ENCODE measurements at places on chromosomes 4 and X. TPM values are rescaled to one million over a fixed set of nuclear protein-coding genes. Genes with fewer than 3 reads are reported as not detected.

DNA sequence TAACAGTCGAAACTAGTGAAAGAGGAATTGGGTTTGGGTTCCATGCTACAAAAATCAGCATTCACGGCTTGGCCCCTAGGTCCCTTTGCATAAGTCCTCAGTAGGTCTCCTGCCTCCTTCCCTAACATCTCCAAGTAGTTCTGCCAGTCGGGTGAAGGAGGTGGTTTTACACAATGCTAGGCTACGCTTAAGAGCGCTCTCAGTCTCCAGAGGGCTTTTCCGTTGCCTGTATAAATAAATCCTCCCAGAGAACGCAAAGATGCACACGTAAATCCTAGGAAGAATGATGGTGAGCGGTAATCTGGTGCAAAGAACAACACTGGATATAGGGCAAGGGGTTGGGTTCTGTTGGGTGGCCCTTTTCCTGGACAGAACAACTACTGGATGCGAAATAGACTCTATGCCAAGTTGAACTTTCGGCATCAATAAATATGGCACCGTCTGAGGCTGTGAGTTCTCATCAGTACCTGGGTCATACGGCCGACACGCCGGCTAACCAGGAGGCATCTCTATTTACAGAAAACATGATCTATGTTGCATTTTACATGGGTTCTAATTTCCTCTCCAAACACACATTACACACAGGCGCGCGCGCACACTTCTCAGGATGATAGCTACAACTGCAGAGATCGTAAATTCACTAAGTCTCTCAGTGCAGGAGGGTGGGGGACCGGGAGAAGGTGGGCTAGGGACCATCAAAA is 1.3 kb downstream of the CAMK2D start:
- no peak for DNase-seq

DNA sequence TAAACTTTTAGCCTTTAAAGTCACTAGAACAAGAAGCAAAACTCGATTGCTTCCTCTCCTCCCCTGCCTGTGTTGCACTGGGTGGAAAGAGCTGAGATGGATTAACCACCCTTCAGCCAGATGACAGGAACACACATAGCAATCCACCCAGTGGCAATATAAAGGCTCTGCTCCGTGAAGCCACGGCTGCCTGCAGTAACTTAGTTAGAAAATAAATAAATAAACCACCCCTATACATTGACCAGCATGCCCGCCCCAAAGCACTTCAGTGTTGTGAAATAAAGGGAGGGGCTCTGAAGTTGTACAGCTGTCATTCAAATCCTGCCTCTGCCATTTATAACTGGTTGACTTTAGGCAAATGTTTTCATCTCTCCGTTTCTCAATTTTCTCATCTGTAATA is 217.1 kb upstream of the LDB2 start:
- DNase-seq, result no peak

DNA sequence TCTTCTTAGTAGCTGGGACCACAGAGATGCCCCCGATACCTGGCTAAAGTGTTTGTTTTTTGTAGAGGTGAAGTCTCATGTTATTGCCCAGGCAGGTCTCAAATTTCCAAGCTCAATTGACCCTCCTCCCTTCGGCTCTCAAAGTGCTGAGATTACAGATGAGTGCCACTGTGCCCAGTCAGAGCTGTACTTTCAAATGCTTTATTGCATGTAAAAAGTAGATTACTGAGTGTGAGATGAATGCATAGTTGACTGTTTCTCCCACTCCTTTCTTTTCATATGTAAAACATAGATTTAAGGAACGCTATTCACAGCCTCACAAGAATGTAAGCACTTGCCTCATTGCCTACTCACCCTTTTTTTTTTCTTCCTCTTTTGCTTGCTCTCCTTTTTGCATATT is 984.4 kb upstream of the PABPC4L start:
- no peak for DNase-seq

DNA sequence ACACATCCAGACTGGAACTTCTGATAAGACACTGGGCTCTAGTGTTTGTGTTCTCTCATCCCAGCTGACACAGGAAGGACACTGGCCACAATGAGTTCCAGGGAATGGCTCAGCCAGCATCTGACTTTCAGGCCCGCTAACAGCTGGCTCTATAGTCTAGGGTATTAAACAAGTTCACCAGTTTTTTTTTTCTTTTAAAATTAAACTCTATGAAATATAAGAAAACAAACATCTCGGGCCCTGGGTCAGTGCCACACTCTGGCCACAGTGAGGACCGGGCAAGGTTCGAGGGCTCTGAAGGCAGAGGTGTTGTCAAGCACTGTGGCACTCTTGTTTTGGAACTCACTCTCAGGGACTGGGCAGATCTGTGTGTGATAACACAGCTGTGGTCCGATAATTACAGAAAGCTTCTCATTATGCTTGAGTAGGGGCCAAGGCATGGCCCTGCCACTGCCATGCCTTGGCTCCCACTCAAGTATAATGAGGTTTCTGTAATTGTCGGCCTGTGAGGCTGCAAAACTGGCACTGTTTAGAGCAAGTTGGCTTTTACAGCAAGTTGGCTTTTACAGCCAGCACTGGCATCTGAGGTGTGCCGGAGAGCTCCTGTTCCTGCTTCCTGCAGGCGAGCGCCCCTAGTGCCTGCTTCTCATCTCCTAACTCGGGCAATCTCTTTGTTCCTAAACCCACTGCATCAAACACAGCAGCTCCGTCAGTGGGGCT is 62.8 kb downstream of the PPP1R2C start:
- DNase-seq, result peak; percentile 54

DNA sequence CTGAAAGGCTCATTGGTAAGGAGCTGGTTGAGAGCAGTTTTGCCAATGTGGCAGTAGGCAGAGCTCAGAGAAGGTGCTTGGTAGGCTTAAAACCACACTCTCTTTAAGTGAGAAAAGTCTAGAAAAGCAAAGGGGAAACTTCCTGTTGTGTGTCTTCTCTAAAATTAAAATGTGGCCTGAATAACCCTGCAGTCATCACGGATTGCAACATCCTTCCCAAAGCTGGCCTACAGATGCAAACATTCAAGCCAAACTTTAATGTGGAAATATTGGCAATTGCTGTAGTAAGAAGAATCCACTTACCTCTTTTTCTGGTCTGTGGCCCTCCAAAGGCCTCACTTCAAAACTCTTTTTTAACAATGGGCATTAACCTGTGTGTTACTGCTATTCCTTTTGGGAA is 348.5 kb downstream of the OPHN1 start:
- no peak for DNase-seq

- no peak for DNase-seq
These were observed 12.1 kb downstream of the ACSL4 start for GRCh38 chrX:109720947-109721346.

- DNase-seq, result no peak
These were observed 1055.2 kb upstream of the FTHL17 start for GRCh38 chrX:32126997-32127396.

- DNase-seq, result no peak
These were observed 403.7 kb downstream of the CENPC start for GRCh38 chr4:67141586-67141985.

- DNase-seq, result no peak
These were observed 23.6 kb downstream of the PLAC1 start for GRCh38 chrX:134634691-134635090.

DNA sequence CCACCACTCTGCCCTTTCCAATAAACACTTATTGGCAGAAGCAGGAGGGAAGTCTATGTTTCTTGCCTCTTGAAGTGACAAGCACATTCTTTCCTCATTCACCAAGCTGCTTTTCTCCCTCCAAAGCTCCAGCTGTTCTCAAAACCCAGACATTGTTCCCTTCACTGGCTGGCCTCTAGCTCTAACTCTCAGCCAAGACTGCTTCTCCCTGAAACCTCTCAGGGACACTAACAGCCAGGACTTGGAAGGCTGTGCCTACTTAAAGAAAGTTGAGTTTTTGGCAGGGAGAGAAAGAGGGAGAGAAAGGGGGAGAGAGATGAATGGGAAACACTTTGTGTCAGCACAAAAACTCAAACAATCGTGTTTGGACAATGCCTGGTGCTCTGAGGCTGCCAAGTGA is 99.5 kb downstream of the COX18 start:
- DNase-seq, result no peak

GRCh38 chr4:169975131-169975837 is 50.9 kb downstream of the MFAP3L start:
- no peak for DNase-seq

GRCh38 chr4:173538148-173538908 is 8.3 kb upstream of the HAND2 start:
- DNase-seq, result no peak

DNA sequence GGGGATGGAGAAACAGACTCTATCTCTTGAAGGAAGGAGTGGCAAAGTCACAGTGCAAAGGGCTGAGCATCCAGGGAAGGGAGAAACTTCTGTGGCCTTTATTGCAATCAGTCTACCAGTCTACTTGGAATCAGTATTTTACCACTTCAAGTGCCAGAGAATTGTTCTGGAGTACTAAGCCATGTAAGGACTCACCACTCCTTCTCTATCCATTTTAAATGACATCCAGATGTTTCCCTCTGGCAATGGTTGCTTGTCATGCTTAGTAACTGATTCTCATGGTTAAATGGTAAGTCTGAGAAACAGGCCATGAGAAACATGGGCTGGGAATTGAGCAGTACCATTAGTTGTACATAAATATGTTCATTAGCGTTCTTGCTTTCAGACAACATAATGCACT is 21.1 kb upstream of the SMIM10 start:
- DNase-seq, result no peak

Gene HELT
- not detected for total RNA-seq

Gene IBSP
- not detected for total RNA-seq

Gene TREX2
- total RNA-seq, result 2.1 TPM

Gene PRR32
- total RNA-seq, result not detected

Gene SSX4
- not detected for total RNA-seq

Gene CXCL6
- 0.73 TPM for total RNA-seq

Gene SLC9B1
- 1.8 TPM for total RNA-seq

Data from ureter (tissue), 1 donor.